ENCODE measurements at places on chromosomes 3 and 15.
A peak's percentile ranks its signal among the peaks of the same experiment; 100 is the strongest.

- H3K36me3 ChIP-seq, result no peaks in the 10 kb centered on the region
- no peaks in the 10 kb centered on the region for H3K27me3 ChIP-seq
- DNase-seq, result no peak
- peak overlapping the region; percentile 76 for H3K27ac ChIP-seq
Observed at GRCh38 chr15:89116404-89116803, 28.1 kb downstream of the ABHD2 start.

GRCh38 chr3:129330409-129330808, 51.7 kb downstream of the HMCES start:
- no peak for DNase-seq
- no peaks in the 10 kb centered on the region for H3K4me1 ChIP-seq
- H3K27me3 ChIP-seq, result no peaks in the 10 kb centered on the region

- H3K36me3 ChIP-seq, result no peaks in the 10 kb centered on the region
- 0 out of 2 replicates have a peak, but pooled peaks cover 3% of the 10 kb centered on the region for H3K4me1 ChIP-seq
- no peaks in the 10 kb centered on the region for H3K27me3 ChIP-seq
- no peak for DNase-seq
- H3K27ac ChIP-seq, result no peak overlapping the region
- H3K4me3 ChIP-seq, result no peak overlapping the region
Observed at GRCh38 chr3:8555725-8556472, 54.3 kb downstream of the LMCD1 start.

- no peaks in the 10 kb centered on the region for H3K27me3 ChIP-seq
- no peak overlapping the region for H3K27ac ChIP-seq
- H3K4me3 ChIP-seq, result no peak overlapping the region
- H3K4me1 ChIP-seq, result no peaks in the 10 kb centered on the region
- no peaks in the 10 kb centered on the region for H3K36me3 ChIP-seq
Observed at GRCh38 chr3:167861649-167862048, 126.1 kb downstream of the SERPINI1 start.

DNA sequence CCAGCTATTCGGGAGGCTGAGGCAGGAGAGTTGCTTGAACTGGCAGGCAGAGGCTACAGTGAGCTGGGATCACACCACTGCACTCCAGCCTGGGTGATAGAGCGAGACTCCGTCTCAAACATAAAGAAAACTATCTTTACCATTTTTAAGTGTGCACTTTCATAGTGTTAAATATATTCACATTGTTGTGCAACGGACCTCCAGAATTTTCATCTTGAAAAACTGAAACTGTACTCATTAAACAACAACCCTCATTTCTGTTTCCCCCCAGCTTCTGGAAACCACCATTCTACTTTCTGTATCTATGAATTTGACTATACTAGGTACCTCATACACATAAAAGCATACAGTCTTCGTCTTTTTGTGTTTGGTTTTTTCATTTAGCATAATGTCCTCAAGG, 375.1 kb downstream of the SHQ1 start:
- no peaks in the 10 kb centered on the region for H3K27me3 ChIP-seq
- no peaks in the 10 kb centered on the region for H3K36me3 ChIP-seq
- no peaks in the 10 kb centered on the region for H3K4me1 ChIP-seq

GRCh38 chr3:50673931-50674330, 796 bp upstream of the DOCK3 start:
- H3K27ac ChIP-seq, result no peak overlapping the region
- DNase-seq, result no peak
- no peaks in the 10 kb centered on the region for H3K36me3 ChIP-seq
- peak overlapping the region; percentile 67 for H3K4me3 ChIP-seq
- peaks cover 10% of the 10 kb centered on the region for H3K4me1 ChIP-seq

DNA sequence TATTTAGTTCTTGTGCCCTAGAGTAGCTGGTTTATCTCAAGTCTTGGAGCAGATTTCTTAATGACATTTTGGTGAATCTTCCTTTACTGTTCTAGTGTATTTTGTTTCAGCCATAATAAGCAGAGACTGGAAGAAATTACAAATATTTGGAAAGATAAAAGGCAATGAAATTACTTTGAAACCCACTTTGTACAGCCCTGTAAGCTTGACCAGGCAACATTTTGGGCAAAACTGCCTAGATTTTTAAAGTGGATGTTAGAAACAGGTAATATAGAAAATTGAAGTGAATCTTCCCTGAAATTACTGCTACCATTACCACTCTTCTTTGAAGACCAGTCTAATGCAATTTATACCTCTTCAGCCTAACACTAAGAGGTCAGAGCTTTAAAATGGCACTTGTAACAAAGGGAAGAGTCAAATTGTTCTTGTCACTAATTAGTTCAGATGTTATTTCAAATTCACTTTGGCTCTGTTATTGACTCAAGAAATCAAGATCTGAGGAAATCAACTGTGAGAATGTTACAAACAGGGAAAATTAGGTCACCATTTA, 589.4 kb downstream of the NLGN1 start:
- H3K27ac ChIP-seq, result no peak overlapping the region
- no peak overlapping the region for H3K4me3 ChIP-seq
- no peaks in the 10 kb centered on the region for H3K27me3 ChIP-seq

- no peak overlapping the region for H3K27ac ChIP-seq
- H3K27me3 ChIP-seq, result no peaks in the 10 kb centered on the region
- no peak overlapping the region for H3K4me3 ChIP-seq
- no peaks in the 10 kb centered on the region for H3K36me3 ChIP-seq
- H3K4me1 ChIP-seq, result 0 out of 2 replicates have a peak, but pooled peaks cover 2% of the 10 kb centered on the region
Observed at GRCh38 chr3:3907023-3907422, 107.8 kb downstream of the LRRN1 start.

DNA sequence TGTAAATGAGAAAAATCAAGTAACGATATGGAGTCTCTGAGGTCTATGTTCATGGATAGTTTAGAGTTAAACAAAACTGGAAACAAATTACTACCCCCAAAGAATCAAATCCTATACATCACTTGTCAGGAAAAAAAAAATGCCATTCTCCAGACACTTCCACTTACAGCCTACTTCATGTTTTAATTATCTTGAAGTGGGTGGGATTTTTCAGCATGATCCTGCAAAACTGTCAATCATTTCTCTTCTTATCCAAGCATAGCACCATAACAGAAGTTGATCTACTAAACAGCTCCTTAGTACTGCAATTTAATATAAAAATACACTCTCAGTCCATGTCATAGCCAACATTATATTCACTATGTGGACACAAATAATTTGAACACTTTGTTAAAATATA, 833.9 kb downstream of the TUSC7 start:
- H3K4me1 ChIP-seq, result no peaks in the 10 kb centered on the region
- DNase-seq, result no peak
- H3K4me3 ChIP-seq, result no peak overlapping the region
- no peak overlapping the region for H3K27ac ChIP-seq
- H3K36me3 ChIP-seq, result no peaks in the 10 kb centered on the region
- no peaks in the 10 kb centered on the region for H3K27me3 ChIP-seq

DNA sequence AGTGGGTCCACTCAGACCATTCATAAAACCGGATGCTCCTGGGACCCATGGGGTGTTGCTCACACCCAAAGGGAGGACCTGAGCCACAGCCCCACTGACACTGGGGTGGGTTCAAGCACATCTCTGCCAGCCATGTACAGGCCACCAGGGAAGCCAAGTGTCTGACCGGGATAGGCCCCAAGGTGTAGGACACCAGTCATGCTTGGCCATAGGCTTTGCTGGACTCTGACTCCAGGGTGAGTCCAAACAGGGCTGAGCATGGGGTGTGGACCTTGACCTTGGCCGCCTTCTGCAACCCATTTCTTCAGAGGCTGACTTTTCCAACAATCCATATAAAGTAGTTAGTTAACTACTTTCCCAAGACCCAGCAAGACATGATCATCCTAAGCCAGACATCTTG, 31.4 kb upstream of the DUSP7 start:
- no peak for DNase-seq
- no peak overlapping the region for H3K27ac ChIP-seq
- no peak overlapping the region for H3K4me3 ChIP-seq

DNA sequence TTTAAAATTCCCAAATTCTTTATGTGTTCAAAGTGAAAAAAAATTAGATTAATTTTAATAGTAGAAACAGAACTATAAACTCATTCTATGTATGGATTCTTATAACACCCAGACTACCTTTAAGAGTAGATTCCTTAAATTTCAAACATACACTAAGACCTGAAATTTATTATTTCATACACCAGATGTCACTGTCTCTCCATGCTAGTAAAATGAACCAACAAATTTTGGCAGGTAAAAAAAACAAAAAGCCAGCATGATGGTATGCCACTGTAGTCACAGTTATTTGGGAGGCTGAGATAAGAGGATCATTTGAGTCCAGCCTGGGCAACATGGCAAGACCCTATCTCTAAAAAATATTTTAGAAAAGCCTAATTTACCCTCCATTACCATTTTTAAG, 461.3 kb upstream of the NAALADL2 start:
- H3K36me3 ChIP-seq, result no peaks in the 10 kb centered on the region
- no peaks in the 10 kb centered on the region for H3K27me3 ChIP-seq
- H3K4me1 ChIP-seq, result no peaks in the 10 kb centered on the region
- H3K27ac ChIP-seq, result no peak overlapping the region
- no peak overlapping the region for H3K4me3 ChIP-seq
- DNase-seq, result no peak

DNA sequence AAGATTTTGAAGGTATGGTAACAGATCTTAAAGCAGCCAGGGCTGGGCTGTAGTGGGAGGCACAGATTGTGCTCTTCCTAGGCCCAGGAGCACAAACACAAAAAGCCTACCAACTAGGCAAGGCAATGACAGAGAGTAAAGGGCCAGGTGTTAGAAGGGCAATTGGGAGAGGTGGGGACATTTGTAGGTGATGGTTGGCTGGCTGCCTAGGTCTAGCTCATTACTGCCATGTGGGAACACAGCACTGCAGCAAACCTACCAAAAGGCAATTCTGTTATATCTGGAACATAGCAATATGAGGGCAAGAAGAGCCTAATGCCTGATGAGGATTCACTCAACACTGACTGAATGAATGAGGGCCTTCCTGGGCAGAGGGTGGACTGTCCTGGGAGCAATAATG, 30.4 kb downstream of the ARHGEF3 start:
- H3K27ac ChIP-seq, result no peak overlapping the region
- H3K4me3 ChIP-seq, result no peak overlapping the region
- H3K4me1 ChIP-seq, result no peaks in the 10 kb centered on the region
- no peaks in the 10 kb centered on the region for H3K36me3 ChIP-seq

DNA sequence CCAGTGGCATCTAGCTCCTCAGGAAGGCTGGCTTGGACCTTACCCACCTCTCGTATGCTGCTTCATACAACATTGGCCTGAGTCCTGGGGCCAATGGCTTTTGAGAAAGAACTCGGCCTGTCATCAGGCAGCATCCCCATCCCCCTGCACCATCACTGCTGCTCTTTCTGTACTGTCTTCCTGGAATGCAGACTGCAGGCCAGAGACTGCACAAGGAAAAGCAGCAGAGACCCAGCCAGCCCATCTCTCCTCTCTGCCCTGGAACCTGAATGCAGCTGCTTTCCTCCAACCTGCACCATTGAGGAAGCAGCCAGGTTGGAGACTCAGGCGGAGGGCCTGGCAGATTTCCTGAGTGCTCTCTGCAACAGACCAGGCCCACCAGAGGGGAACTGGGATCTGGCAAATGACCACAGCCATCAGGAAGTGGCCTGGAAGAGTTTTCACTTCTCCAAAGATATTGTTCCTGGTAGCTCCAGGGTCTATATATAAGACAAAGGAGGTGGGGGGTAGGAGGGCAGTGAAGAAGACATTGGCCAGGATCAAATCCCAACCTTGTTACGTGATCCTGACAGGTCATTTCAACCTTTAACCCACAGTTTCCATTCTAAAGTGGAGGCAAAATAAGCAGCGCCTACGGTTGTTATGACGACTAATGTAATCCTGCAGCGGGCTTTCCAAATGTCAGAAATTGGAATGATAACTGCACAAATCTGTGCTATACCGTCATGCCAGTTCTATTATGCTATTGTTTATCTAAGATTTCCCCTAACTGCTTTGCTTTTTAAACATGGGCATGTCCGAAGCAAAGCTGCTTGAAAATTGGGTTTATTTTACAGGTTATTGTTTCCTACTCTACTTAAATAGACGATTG, 24.4 kb upstream of the RAB7A start:
- peaks cover 6% of the 10 kb centered on the region for H3K27me3 ChIP-seq
- H3K4me1 ChIP-seq, result no peaks in the 10 kb centered on the region
- no peak for DNase-seq
- no peak overlapping the region for H3K27ac ChIP-seq

DNA sequence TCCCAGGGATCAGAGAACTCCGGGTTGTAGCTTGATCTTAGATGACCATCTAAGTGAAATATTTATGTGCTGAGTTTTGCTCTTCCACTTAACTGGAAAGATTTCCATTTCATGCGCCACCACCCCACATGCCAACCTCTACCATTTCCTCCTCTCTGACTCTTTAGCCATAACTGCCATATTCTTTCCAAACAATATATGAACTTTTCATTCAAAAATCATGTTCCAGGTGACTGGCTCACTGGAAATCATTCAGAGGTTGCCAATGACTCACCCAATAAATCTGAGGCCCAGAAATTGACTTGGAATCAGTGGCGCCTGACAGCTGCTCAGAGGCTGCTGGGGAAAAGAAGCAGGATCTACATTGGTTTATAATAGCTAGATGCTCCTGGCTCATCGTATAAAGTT, 31.6 kb upstream of the FAM174B start:
- no peaks in the 10 kb centered on the region for H3K4me1 ChIP-seq
- no peaks in the 10 kb centered on the region for H3K36me3 ChIP-seq
- DNase-seq, result no peak
- no peak overlapping the region for H3K4me3 ChIP-seq
- H3K27ac ChIP-seq, result no peak overlapping the region

GRCh38 chr3:25150199-25150598, 277.9 kb upstream of the RARB start:
- H3K27me3 ChIP-seq, result no peaks in the 10 kb centered on the region
- peaks cover 10% of the 10 kb centered on the region for H3K4me1 ChIP-seq
- no peaks in the 10 kb centered on the region for H3K36me3 ChIP-seq
- no peak overlapping the region for H3K4me3 ChIP-seq
- DNase-seq, result no peak

DNA sequence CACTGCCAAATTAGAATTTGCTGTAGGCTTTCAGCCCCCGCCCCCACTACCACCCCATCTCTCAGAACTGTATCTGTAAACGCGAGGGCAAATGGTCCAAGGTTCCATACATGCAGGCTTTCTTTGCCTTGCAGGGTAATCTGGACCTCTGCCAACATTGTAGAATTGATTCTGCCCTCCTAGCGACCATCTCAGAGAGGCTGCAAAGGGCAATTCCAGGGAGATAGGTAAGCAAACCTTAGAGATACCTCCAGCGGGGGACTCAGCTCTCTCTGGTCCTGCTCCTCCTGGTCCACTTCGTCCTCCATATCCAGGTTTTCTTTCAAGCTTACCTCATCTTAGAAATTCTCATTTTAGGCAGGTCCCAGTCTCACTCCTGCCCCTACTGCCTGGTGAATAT, 64.4 kb downstream of the SLMAP start:
- no peak for DNase-seq
- H3K4me3 ChIP-seq, result no peak overlapping the region
- no peaks in the 10 kb centered on the region for H3K27me3 ChIP-seq
- peaks cover 2% of the 10 kb centered on the region for H3K4me1 ChIP-seq
- no peaks in the 10 kb centered on the region for H3K36me3 ChIP-seq
- H3K27ac ChIP-seq, result no peak overlapping the region

Data from H1 (cell line).